Activated CD8-positive, alpha-beta memory T cell treated with anti-CD3 and anti-CD28 coated beads for 4 hours (primary cell): ENCODE measurements at places on chromosomes 5 and 9.

DNA sequence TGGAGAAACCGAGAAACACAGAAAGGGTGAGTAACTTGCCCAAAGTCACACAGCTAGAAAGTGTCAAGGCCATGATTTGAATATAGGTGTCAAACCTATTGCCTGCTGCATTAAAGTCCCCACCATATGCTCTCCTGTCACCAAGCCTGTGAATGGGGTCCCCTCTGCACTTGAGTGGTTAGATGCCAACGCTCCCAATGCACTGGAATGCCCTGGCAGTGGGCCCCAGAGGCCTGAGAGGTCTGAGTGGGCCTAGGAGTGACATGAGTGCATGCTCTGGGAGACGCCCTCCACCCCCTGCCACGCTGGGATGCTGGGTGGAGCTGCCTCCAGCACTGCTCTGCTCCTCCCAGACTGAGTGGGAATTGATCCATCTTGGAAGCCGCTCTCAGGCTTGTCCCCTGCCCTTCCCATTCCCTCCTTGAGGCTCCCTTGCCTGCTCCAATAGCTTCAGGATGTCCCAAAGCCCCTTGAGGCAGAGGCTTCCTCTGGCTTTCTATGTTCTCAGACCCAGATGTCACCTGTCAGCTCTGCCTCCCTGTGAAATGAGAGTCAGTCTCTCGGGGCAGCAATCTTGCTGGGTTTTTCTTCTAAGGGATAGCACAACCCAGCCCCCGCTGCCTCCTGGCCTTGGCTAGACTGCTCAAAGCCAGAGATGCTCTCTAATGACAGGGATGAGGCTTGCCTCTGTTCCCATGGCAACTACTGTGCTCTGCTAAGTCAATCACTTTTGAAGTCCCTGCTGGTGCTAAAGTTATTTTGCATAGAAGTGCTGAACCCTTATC lies 6.6 kb upstream of the ARSI start:
- no peak for DNase-seq

DNA sequence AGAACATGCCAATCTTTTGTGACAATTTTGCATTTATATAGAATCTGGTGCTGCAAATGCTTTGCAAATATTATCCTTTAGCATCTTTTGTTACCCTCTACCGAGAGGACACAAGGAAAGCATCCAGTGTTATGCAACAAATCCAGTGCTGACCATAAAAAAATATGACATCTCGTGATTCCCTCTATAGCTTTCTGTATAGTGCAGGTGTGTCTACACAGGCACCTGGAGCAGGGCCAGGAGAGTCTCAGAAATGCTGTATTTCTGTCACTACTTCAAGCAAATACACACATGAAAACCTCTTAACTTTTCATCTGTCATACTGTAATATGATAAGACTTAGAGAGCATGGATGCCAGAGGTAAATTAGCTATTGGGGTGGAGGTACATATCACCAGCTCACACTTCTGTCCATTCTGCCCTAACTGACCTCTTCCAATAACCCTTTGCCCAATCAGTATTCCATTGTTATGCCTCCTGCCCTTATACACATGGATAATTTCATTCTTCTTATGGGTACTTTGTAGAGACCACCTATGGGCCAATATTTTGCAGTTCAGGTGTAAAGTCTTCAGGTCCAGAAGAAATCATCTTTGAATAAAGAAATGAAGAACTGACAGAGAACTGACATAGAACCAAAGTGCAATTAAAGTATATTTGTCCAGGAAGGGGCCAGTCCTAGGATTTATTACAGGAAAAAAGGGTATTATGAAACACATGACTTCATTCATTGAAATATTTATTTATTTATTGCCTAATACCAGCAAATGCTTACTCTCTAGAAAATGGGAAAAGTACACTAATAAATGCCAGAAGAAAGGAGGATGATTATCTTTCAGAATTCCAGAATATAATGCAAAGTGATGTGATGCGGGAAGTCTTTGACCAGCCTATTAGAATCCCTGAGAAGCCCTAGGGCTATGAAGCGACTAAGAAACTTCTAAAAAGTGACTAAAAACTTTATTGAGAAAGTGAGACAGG lies 106.5 kb downstream of the EPB41L4A start:
- DNase-seq: no peak

DNA sequence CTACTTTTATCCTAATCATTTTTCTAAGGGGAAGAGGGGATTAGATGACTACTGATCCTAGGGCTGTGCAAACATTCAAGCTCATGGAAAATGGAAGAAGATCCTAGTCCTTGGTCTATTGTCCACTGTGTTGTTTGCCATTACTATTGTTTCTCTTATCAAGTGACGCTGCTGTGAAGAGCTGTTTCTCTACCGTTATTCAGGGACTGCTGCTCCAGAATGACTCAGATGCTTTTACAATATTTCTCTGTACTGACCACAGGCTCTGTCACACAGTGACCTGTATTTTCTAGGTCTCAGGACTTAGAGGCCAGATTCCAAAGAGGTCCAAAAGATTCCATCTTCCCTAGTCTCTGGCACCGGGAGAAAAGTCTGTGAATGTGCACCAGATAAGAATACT lies 159.5 kb upstream of the CHD1 start:
- DNase-seq: no peak

DNA sequence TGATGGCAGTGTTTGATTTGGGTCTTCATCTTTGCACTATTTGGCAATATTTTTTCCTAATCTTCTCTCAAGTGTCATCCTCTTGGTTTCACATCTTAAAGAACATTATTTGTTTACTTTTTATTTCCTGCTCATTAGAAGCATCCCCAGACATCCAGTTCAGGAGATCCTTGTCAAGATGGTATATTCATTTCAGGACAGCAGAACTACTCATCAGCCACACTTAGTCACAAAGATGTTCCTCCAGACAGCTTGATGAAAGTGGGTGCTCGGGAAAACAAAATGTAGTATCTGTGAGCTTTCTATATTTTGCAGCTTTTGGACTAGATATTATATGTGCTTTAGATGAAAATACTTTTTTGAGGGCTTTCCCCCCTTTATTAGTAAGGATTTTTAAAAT lies 72.1 kb upstream of the SREK1 start:
- DNase-seq: no peak

DNA sequence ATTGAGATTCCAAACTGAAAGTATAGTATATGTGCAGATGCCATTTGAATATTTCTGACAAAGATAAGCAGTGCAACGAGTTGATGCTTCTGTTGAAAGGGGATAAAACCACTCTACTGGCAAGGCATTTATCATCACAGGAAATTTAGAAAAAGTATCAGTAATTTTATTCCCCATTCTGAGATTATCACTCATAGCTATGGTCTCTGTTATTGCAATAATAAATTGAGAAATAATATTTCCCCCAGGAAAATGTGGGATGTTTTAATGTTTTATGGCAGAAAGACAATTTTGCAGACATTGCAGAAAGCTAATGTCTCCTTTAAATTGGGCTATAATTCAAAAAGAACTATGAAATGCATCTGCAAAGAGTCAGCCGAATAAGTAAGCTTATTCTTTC lies 1612.7 kb upstream of the ACO1 start:
- DNase-seq: no peak
